ENCODE measurements at places on chromosomes 7 and 10.
A peak's percentile ranks its signal among the peaks of the same experiment; 100 is the strongest.

- peak; percentile 21 for DNase-seq
Observed at GRCh38 chr7:80151274-80151665, 16.6 kb downstream of the GNAI1 start.

DNA sequence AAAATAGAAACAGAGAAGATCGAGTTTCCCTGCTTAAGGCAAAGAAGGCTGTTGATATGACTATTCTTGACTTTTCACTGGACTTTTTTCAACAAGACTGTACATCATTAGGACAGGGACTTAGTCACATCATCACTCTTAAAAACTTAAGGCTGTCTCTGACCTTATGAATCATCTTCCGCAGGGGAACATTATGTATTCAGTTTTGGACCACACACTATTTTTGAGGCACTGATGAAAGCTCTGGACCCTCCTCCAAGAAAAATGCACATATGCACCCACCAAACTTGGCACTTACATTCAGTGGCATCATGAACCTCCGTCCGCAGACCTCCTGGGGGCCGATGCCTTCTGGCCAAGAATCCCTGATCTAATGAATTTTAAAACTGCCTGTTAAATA, 96.4 kb downstream of the CALD1 start:
- DNase-seq = no peak

GRCh38 chr10:79314761-79315601, 32.3 kb upstream of the PPIF start:
- no peak for DNase-seq

- no peak for DNase-seq
Observed at GRCh38 chr10:31999836-32000235, 56.4 kb downstream of the KIF5B start.

DNA sequence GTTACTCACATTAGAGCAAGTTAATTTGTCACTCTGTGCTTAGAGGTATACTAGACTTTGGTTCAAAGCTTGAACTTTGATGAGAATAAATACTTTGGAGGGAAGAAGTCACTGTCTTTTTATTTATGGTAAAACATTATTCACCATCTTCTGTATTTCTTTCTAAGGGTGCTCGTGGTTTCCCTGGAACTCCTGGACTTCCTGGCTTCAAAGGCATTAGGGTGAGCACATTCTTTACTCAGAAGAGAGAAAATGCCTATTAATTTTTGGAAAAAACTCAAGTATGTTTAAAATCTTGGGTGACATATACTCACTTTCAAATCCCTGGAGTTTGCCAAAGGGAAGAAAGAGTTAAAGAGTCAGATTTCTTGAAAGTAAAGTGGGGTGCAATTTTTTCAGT, 10.8 kb downstream of the COL1A2 start:
- no peak for DNase-seq

- no peak for DNase-seq
Observed at GRCh38 chr10:59096631-59097030, 79.8 kb upstream of the PHYHIPL start.

DNA sequence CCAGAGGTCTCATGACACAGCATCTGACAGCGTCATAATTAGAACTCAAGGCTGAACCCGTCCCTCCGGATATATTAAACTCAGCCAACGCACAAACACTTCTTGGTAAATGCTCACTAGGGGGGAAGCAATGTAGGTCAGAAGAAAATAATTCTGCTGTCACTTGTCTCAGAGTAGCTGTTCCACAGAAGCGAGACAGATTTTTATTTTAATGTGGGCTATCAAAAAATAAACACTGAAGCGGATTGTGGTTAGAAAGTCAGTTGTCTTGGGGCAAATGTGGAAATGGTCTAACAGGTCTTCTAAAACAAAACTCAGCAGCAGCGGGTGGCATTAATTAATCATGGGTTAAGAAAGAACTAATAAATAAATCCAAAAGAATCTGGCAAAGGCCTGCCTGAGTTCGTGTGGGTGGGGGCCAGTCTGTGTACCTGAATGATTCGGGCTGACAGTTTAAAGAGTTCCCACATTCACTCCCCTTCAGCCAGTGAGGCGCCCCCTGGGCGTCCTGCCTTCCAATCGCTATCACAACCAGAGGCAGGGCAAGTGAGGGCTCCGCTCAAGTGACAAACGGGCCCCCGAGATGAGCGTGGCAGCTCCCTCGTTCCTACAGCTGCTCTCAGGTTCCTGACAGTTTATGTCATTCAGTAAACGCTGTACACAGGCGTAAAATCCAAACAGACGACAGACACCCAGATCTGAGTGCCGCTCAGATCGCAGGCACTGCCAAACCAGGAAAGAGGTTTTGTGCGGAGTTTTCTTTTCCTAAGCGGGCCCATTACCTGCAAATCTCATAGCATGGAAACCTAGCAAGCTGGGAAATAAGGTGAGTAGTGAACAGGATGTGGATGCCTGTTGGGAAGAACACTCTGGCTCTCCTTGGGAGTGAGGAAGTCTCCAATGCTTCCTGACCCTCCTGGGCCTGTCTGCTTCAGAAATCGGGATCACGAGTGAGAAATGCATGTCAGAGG, 52.9 kb downstream of the NRAP start:
- no peak for DNase-seq

GRCh38 chr10:49622426-49623425, 8.9 kb downstream of the CHAT start:
- no peak for DNase-seq

- DNase-seq = no peak
Observed at GRCh38 chr7:79684384-79684783, 230.9 kb upstream of the MAGI2 start.

- DNase-seq = no peak
Observed at GRCh38 chr10:28298951-28299350, 3.9 kb downstream of the MPP7 start.

DNA sequence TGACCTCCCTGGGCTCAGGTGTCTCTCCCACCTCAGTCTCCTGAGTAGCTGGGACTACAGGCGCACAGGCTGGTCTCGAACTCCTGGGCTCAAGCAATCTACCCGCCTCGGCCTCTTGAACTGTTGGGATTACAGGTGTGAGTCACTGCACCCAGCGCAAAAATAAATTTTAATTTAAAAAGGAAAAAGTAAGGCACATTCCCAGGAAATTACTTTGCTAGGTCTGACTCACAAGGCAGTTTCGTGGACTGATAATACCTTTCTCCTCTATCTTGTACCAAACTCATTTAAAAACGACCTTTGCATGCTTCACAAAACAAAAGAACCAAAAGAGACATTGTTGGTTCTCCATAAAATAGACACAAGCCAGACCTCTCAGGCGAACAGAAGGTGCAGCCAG, 29.7 kb downstream of the PARP12 start:
- no peak for DNase-seq

DNA sequence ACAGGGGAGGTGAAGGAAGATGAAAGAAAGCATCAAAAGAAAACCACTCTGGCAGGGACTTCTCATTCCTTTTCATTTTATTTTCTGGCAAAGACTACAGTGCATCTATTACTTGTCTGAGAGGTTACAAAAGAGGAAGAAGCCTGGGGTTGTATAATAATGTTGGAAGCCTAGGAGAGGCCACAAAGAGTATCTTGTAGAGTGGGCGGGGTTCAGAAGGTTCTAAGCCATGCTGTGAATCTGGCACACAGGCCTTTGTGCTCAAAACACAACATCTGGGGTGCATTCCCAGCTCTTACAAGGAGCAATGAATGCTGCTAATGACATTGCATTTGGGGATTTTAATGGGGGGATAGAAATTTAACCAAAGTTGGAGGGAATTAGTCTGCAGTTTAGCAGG, 49.4 kb downstream of the MRPL32 start:
- no peak for DNase-seq

GRCh38 chr10:71436268-71437125, 39.8 kb downstream of the CDH23 start:
- DNase-seq = no peak

DNA sequence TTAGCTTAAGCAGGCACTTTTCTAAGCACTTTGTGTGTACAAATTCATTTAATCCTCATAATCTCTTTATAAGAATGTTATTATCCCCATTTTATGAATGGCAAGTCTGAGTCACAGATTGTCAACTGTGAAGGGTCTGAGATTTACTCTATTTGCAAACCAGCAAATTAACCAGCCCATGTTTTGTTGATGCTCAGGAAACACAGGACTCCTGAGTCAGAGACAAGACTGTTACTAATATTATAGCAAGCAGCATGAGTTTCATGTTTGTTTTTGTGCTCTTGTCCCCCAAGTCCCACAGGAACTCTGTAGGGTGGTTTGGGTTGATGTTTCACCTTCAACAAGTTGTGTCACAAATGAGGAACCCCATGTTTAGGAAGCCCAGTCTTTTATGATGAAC, 182.0 kb upstream of the PPP1R3A start:
- DNase-seq = no peak

- DNase-seq = no peak
Observed at GRCh38 chr7:49112647-49113046, 188.3 kb downstream of the CDC14C start.

GRCh38 chr7:131835141-131835540, 278.7 kb upstream of the PODXL start:
- DNase-seq = no peak

GRCh38 chr10:59817773-59818172, 64.5 kb upstream of the MRLN start:
- peak; percentile 72 for DNase-seq

DNA sequence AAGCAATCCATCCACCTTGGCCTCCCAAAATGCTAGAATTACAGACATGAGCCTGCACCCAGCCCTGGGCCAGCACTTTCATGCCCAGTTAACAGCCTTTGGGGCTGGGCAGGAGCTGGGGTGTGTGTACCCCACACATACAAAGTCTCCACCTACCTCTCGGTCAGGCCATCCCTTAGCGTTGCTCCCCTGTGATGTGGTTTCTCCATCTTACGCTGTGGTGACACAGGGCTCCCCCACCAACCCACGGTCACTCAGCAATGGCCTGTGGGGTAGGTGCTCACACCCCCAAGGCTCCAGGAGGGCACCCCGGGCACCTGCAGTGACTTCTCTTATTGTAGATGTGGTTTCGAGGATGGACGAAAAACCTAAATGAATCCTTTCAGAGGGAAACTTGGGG, 58.8 kb downstream of the ASB13 start:
- DNase-seq = no peak

DNA sequence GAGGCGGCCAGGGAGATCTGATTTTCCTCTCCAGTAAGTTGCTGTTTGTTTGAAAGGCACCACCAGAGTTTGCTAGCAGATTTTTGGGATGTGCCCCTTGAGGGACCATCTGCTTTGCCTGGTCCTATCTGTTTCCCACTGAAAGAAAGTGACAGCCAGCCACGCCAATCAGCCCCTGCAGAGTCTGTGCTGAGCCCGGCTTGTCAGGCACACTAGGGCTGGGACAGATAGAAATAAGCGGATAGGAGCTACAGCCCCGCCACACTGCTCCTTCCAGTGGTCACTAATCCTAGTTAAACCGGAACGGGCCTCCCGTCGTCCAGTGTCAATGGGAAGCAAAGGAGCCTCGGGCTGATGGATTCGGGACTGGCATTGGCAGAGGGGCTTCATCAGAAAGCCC, 161.9 kb upstream of the PRR15 start:
- DNase-seq = no peak

- DNase-seq = no peak
Observed at GRCh38 chr10:37639200-37639599, 218.2 kb downstream of the ZNF248 start.

- DNase-seq = no peak
Observed at GRCh38 chr10:60082744-60083344, 176.5 kb upstream of the CCDC6 start.

DNA sequence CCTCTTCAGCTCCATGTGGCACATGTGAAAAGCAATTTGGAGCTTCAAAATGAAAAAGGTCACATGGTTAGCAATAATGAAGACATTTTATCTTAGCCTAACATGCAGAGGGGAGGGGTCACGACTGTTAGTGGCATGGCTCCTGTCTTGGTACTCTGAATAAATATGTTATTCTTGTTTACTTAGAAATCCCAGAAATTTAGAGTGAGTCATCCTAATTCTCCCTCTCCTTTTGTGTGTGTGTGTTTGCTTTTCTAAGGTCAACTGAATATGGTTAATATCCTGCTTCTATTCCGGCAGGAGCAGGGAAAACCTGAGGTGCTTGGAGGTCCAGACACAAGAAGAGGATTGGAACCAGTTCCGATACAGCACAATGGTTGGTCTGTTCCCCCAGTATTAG, 17.6 kb downstream of the BCCIP start:
- DNase-seq = no peak

DNA sequence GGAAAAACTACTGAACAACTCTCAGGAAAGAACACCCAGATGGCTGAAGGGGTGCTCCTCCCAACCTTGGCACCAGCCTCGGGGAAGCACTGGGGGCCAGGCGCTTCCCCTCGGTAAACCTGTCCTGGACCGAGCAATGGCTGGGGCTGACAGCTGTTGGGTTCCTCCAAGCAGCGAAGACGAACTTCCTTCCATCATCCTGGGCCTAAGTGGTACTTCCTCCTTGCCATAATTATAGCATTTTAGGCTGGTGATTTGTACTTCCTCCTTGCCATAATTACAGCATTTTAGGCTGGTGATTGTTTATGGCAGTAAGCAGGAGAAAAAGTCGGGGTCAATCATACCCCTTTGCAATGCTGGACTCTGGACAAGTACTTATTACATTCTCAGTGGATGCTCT, 69.3 kb downstream of the MYOF start:
- DNase-seq = peak; percentile 63

DNA sequence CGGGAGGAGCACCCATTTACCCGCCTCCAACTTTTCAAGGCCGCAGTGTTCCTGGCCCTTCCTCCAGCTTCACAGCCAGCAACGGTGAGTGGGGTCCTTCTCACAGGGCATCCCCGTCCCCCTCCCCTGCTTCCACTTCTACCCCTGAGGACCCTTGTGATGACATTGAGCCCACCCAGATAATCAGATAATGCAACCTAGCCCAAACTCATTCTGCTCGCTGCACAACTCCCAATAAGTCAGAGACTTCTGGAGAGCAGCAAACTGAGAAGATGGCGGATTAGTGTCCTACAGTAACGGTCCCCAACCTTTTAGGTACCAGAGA, 74.5 kb downstream of the OAT start:
- no peak for DNase-seq

DNA sequence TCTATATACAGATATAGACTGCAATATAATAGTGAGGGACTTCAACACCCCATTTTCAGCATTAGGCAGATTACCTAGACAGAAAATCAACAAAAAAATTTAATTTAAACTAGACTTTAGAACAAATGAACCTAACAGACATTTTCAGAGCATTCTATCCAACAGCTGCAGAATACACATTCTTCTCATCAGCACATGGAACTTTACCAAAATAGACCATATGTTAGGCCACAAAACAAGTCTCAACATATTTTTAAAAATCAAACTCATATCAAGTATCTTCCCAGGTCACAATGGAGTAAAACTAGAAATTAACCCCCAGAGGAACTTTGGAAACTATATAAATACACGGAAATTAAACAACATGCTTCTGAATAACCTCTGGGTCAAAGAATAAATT, 169.6 kb downstream of the MTERF1 start:
- no peak for DNase-seq
